Esophagus squamous epithelium (tissue), 5 donors: ENCODE measurements at places on chromosomes 11 and 22.

DNA sequence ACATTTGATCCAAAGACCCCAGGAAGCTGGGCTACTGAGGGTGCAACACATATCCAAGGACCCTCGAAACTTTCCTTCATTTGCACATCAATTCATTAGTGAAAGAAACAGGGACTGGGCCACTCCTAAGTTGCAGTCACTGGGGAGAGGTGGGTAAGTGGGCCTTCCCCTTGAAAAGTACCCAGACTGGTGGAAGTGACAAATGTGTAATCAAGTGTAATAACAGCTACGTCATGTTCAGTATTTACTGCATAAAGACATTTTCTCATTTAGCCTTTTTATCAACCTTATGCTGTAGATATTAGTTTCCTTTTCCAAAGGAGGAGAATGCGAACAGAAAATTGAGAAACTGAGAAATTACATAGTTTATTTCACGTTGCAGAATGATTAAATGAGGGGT, 101.9 kb upstream of the OLFML1 start:
- DNase-seq: no peak

DNA sequence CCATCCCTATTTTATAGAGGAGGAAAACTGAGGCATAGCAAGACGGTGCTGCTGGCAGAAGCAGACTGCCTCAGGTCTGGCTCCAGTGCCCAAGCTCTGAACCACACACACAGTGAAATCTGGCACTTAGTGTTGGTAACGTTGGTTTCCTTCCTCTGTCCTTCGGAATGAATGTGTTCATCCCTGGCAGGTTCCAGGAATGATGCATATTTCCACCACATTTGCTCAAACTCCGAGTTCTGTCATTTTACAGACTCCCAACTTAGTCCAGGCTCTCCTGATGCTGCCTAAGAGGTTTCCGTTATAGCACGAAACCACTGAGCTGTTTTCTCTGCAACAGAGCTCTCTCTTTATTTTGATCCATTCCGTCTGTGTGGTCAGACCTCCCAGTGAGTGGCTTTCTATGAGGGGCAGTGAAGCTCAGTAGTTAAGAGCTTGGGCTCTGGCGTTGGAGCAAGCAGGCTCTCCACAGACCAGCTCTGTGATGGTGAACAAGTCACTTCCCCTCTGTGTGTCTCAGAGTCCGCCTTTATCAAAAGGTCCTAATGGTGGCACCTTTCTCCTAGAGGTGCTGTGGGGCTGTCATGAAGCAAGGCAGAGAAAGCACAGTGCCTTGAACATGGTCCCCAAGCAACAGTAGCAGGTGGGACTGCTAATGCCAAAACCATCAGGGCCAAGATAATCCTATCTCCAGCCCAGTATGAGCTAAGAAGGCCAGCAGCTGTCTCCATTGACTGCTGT, 200.3 kb downstream of the MYO18B start:
- DNase-seq: no peak

DNA sequence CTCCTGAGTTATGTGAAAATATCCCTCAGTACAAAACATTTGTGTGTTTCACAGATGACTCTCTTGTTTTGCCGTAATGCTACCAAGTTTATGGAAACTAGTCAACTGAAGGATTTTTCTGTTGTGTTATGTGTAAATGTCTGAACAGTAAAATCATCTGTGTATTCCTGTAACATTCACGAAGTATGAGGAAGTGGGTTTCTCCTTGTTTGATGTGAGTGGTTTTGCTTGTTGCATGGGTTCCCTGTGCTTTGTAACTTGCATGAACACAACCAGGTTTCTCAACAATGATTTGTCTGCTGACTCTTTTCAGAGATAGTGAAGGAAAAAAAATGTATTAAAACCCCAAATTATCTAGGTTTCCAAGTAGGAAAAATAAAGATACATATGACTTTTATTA, 138.1 kb downstream of the PGR start:
- DNase-seq: no peak

DNA sequence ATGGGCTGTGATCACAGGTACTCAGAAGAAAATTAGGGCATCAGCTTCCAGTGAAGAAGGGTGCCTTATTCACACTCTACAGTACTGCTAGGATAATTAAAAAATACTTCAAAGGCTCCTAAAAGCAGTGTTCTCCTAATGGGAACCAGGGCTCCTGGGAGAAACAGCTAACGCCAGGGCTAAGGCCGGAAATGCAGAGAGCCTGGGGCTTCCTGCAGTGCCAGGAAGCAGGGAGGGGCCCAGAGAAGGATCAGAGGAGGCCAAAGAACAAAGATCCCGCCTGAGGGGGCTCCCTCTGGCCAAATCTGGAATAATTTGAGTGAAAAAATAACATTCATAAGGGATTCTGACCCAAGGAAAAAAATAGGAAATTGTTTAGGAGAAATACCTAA, 27.5 kb downstream of the TOLLIP start:
- DNase-seq: no peak

GRCh38 chr11:93613231-93613831, 48.2 kb upstream of the CEP295 start:
- no peak for DNase-seq

GRCh38 chr11:25350899-25351803, 854.3 kb downstream of the LUZP2 start:
- DNase-seq: no peak

DNA sequence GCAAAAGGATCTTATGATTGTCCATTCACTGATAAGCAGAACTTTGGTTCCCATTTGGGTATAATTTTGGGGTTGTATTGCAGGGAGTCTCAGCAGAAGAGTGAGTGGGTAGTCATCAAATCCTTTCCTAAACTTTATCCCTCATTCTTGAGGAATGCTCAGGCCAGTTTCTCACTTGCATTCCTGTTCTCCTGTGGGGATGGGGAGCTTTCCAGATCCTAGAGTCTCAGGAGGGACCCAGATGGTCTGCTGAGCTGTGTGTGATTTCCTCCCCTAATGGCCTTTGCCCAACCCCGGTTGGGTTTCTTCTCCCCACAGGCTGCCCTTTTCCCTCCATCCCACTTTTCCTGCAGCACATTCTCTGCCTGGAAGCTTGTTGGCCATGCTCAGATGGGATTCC, 79.9 kb downstream of the MIAT start:
- no peak for DNase-seq

GRCh38 chr22:18023509-18024275, 669 bp downstream of the MICAL3 start:
- no peak for DNase-seq

- no peak for DNase-seq
These were observed 26.7 kb downstream of the DHCR7 start for GRCh38 chr11:71421392-71421950.

DNA sequence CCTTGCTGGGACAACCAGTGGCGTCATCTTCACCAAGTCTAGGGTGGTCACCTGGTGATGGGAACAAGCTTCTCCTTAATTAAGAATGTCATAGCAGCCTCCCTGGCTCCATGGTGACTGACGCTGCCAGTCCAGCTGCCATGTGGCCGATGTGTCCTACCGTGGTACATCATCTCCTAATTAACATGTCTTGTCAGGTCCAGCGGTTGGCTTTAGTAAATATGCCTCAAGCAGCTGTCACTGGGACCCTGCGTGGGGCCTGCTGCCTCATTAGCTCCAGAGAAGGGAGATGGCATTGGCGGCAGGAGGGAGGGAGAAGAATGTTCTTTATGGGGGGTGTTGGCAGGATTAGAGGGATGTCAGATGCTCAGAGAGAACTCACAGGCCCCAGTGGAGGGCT, 271.9 kb downstream of the ST3GAL4 start:
- no peak for DNase-seq

- DNase-seq: no peak
These were observed 43.0 kb downstream of the MMP20 start for GRCh38 chr11:102582140-102582539.

DNA sequence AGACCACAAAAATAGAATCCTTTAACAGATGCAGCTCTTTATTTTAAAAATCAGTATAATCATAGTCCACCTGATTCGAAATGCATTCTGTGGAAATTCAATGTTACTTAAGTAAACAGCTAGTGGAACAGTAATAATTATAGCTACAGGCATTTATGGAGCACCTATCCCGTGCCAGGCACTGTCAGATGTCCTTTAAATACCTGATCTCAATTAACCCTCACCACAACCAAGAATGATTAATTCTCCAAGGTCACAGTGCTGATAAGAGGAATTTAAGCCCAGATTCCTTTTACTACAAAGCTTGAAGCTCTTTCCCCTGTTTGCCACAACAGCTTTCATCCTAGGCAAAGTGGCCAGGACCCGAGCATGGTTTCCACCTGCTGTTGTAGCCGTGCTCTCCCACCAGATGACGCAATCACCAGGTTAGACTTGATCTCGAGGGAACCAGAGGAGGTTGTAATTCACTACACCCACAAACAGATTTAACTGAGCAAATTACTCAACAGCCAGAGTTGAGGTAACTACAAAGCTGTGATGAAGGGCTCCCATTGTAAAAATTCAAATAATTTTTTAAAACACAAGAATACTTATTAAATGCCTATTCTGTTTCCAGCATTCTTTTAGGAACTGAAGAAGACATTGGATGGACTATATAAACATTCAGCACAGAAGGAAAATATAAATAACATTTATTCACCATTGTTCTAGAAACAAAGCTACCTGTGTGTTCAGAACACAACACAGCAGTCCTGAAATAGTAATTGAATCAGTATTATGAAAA, 10.3 kb downstream of the PRDM10 start:
- no peak for DNase-seq

- no peak for DNase-seq
These were observed 251.1 kb downstream of the NXPE2 start for GRCh38 chr11:114929351-114930000.

DNA sequence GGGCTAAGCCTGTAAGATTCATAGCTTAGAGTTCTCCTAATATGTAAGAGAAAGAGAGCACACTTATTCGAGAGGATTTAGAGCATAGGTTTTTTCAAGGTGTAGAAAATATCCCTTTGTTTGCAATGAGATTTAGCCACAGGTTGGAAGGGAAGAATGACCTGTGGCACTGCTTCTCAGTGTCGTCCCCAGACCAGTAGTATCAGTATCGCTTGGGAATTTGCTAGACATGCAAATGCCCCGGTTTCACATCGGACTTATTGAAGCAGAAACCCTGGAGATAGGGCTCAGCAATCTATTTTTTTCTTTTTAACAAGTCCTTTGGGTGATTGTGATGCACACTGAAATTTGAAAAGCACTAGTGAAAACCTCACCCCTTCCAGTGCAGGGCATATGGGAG, 362.6 kb upstream of the C11orf87 start:
- no peak for DNase-seq

DNA sequence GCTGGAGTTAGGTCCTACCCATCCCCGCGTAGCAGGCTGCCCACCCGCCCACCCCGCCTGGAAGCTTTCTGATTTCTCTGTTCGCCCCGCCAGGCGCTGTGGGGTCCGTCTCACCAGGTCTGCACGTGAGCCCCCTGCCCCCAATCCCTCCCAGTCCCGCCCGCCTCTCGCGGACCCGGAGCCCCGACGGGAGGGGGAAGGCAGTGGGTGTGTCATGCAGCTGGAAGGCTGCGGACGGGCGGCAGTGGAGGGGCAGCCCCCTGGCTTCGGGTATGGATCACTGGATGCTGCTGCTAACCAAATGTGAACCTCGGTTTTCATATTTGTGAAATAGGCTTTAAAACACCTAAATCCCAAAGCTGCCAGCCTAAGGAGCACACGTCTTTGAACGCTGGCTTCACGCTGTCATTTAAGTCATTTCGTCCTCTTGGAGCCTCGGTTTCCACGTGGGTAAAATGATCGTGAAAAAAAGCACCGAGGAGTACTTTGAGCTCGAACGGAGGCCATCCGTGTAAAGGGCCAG, 568 bp upstream of the BIK start:
- DNase-seq: no peak

- DNase-seq: no peak
These were observed 27.1 kb upstream of the ACR start for GRCh38 chr22:50710886-50711285.

DNA sequence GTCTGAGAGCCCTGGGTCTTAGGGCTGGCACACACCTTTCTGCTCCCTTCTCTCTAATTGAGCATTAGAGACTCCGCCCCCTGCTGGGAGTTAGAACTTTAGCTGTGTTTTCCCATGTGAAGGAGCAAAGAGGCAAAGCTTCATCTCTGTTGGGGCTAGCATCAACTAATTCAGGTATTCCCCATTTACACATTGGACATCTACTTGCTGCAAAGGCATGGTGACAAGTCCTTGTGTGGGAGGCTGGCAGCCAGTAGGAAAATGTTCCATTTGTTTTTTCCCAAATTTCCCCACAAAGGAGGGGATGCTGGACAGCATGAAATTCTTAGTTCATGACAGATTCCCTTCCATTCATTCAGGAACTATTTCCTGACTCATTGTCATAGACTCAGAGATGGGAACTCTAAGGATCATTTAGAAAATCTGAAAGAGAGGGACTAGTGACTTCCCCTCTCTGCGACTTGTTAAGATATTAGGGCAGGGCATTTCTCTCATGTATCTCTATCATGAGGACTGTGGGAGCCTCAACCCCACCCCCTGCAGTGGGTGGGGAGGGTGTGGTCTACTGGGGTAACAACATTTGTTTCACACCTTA, 3.6 kb downstream of the CD44 start:
- DNase-seq: no peak

DNA sequence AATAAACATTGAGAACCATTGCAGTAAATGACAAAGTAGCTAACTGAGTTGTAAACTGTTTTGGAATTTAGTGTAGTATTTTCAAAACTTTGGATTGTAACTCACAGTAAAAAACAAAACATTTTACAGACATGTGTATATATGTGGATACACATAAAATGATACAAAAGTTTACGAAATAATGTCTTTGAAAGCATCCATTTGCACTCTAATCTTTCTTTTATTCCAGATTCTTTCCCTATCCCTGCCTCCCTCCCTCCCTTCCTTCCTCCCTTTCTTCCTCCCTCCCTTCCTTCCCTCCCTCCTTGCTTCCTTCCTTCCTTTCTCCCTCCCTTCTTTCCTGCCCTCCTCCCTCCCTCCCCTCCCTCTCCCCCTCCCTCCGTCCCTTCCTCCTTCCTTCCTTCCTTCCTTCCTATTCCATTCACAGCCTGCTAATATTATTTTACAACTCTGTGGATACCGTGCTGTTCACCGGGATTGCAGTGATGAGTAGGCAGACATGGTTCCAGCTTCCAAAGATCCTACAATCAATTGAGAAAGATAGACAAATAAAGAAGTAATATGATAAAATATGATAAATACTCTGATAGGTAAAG, 3.5 kb downstream of the RRM1 start:
- no peak for DNase-seq

- no peak for DNase-seq
These were observed 72.7 kb upstream of the ARFGAP3 start for GRCh38 chr22:42929838-42930155.
